ENCODE measurements at places on chromosomes 11 and 22.

- no peak for DNase-seq
Measured at GRCh38 chr11:100821198-100821597, 134.1 kb downstream of the ARHGAP42 start.

DNA sequence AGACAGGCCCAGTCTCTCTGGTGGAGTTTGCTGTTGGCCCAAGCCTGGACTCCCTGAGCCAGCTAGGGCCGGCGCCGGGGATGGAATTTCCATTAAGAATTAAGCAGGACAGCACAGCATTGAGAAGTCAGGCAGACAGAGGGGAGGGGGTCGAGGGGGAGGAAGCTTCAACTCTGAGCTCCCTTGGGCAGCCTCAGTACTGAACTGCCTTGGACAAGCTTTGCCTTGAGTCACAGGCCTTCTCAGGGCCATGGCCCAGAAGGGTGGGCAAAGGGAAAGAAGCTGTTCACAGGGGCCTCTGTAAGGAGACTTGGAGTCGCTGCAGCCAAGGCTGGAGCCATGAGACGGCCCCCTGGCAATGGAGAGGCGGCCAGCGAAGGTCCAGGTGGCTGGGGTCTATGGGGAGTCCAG is 2.6 kb upstream of the INSC start:
- no peak for DNase-seq

DNA sequence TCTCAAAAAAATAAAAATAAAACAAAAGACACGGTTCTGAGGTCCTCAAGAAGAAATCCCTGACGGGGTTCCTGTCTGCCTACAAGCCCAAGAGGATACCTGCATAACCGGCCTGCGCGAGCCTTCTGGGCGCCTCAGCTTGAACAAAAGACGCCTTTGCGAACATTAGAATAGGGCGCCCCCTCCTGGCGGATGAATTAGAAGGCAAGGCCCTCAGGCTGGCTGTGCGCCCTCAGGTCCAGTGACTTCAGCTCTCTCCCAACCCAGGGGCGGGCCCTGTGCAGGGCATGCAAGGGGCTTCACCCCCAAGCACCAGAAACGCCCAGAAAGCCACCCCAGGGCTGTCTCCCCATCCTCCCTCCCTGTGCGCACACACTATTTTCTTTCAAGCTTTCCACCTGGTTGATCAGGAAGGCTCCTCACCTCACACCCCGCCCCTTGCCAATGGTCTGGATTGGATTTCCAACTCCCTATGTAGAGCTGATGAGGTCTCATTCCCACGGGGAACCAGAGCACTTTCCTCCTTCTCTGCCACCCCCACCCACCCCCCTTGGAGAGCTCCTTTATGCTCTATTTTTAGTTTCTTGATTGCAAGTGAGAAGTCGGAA is 273.3 kb downstream of the BUD13 start:
- peak; percentile 45 for DNase-seq

- no peak for DNase-seq
Measured at GRCh38 chr11:5803982-5804381, 4.7 kb upstream of the OR52N2 start.

DNA sequence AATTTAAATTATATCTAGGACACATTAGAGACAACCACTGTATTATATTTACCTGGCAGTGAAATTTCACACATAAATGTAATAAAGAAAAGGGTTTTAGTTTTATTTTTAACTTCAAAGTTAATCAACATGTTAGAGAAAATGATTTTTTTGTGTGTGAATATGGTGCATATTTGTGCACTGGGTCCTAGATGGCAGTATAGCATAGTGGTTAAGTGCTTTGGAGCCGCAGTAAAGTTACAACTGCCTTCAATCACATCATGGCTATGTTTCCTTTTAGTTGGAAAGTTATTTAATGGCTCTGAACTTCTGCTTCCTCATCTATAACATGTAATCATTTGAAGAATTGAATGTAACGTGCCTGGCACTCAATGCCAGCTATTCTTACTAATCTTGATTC is 108.9 kb upstream of the DDI1 start:
- DNase-seq, result peak; percentile 15

DNA sequence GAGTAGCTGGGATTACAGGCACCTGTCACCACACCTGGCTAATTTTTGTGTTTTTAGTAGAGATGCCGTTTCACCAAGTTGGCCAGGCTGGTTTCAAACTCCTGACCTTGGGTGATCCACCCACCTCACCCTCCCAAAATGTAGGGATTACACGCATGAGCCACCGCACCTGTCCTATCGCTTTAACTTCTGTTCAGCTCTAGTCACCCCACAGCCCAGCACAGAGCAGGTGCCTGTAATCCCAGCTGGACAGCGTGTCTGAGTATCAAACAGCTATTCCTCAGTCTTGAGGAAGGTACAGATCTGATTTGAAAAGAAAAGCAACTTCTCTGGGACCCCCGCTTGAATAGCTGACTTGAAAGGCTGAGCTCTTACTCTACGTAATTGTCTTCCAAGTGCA is 149.1 kb downstream of the CTTN start:
- no peak for DNase-seq

DNA sequence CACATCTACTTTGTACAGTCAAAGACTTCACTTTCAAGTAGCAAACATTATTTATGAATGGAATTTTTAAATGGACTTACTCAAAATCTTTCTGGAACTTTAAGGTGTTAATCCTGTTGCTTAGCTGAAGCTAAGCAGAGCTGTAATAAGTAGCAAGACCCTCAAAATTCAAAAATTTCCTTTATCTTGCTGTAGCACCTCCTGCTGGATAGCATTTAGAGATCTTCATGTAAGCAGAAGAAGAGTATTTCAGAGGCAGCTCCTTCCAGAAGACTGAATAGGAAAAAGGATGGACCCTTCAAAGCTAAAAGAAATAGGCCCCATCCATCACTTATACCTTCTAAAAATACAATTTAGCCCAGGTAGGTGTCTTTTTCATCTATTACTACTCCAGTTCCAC is 3.4 kb downstream of the PHF21A start:
- no peak for DNase-seq

GRCh38 chr11:102564110-102564509 is 33.6 kb upstream of the MMP7 start:
- DNase-seq, result peak; percentile 73

DNA sequence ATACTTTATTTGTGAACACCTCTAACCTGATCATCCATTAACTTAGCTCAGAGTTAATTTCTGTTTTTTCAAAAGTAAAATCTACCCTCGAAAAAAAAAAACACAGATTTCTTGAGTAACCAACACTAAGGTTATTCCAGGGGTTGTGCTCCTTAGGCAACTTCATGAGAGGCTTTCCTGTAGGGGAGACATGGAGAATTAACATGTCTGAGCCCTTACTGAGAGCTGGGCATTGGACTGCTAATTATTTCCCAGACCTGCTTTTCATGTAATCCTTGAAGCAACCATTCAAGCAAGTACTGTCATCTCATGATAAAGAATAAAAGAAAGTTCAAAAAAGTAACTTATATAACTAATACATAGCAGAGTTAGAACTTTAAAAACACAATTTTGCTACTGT is 13.5 kb upstream of the UPB1 start:
- DNase-seq, result no peak

DNA sequence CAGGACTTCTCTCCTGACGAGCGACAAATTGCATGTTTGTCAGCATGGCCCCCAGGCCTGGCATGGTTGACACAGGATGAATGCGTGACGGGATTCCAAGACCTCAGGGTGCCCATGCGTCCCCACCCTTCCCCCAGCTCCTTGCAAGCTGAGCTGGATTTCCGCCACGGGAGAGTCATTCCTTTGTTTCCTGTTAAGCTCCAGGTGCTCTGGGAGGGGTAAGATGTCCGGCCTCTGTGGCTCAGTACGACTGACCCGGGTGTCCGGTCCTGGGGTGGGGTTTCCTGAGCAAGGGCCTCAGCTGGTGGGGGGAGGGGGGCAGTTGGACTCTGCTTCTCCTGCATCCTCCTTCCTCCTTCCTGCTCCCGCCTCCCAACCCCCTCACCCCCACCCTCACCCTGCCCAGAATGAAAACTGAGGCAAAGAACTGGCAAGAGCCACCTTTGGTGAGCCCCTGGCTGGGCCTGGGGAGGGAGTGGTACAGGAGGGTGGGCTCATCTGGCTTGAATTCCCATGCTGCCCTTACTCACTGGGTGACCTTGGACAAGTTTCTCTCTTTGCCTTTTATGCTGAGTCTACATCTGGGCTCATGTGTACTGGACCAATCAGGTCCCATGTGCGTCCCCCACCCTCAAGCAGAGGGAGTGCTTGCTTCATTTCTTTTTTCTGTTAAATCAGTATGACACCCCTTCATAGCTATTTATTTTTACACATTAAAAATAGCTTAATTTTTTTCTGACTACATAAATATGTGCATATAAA is 2.5 kb downstream of the CDC42EP2 start:
- DNase-seq, result peak; percentile 73

DNA sequence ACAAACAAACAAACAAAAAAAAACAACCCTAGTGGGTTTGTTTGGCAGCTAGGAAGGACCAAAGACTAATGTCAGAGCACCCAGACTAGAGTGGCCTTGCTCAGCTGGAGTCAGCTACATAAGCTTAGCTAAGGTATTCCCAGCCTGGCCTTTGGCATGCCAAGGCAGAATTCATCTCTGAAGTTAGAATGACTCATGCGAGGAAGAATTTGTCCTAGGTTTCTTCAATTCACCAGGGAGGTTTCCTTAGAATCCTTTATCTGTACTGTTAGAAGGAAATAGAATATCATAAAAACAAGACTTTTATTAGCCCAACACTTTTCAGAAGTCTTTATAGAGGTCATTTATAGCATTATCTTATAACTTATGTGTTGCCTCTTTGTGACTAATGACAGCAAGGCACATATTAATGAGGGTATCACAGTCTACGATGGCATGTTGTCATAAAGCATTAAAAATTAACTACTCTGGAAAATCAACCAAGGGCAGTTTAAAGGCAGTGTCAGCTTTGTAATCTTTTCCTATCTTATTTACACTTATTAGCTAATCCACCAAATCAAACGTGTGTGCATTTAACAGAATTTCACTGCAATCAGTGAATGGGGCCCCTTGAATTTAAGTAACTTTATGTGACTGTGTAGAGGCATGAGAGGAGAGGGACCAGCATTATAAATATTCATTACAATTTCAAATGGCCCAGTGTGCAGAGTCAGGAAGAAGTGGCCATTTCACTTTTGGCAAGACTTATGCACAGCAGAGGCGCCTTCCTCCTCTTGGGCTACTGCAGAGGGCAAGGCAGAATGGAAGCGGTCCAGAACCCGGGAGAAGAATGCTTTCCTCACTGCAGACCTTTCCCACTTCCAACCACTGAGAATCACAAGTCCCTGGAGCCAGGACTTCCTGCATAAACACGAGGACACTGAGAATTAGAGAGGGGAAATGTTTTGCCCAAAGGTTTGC is 36.3 kb downstream of the SLC5A1 start:
- DNase-seq, result peak; percentile 74

DNA sequence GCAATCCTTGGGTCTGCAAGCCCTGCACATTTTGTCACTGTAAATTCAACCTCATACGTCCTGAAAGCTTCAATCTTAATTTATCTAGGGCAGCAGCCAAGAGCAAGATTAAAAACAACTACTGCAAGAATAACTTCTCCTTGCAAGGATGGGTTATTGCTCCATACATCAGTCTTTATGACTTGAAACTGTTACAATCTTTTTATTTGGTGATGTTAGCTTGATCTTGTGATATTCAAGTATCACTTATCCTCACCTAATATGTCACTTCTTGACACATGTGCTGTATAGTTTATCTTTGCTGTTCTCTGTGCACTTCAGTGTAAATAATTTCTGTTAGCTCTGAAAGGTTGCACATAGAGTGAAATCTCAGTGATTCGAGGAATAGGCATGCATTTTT is 14.7 kb upstream of the APLP2 start:
- no peak for DNase-seq

DNA sequence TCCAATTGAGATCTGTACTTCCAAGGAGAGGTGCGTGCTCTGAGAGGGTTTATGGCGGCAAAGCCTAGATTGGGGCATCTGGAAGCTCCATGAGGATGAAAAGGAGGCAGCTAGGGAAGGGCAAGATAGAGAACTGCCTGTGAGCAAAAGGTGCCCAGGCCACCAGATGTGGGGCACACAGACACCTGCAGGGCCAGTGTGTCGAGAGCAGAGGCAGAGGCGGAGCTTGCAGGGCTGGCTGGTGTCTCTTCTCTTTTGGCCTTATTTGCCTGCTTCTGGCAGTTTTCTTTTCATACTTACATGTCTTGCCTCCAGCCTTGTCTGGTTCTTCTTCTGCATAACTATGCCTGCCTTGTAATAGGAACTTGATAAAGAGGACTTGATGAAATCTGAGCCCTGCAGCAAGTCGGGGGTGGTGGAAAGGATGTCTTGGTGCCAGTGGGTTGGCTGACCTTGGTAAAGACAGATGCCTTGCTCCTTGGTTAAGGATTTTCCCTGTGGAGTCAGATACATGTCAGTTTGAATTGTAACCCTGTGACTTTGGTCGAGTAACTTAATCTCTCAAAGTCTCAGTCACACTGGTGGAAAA is 680.3 kb downstream of the NTM start:
- DNase-seq, result peak; percentile 61

DNA sequence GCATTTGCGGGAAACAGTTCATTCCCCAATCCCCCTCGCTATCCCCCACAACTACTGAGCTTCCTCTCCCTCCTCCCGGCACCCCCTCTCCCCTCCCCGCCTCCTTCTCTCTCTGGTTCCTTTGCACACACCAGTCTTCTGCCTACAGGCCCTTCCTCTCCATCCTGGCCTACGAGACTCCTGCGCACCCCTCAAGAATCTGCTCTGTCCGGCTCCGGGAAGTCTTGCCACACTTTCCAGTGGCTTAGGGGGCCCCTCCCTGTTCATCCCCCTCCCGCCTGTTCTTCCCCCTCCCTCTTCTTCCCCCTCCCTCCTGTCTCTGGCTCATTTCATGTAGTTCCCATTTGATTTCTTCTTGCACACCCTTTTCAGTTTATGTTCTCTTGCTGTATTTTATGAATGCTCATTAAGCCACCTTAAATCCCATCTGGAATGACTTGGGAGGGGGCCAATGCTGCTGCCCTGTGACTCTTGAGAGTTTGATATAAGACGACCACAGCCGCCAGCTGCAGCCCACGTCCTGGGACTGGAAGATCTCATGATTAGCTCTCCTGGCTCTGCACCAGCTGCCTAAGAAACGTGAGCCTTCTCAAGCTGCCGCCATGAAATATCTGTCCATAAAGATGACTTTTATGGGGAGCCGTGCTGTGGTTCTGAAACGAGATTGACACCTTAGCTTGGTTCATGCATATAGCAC is 50.9 kb downstream of the RPS6KA4 start:
- DNase-seq, result no peak
